Kidney epithelial cell (primary cell): ENCODE measurements at places on chromosomes 12 and 14. TPM values are rescaled to one million over a fixed set of nuclear protein-coding genes. Genes with fewer than 3 reads are reported as not detected.

The STYK1 gene
- total RNA-seq = 1.1 and 1.5 TPM in 2 replicates

The POTEG gene
- total RNA-seq = not detected in 2 replicates

The KITLG gene
- total RNA-seq = 11.5 and 12.9 TPM in 2 replicates

GRCh38 chr14:68109132-68109900, 289.7 kb downstream of the RAD51B start:
- no peak for DNase-seq

DNA sequence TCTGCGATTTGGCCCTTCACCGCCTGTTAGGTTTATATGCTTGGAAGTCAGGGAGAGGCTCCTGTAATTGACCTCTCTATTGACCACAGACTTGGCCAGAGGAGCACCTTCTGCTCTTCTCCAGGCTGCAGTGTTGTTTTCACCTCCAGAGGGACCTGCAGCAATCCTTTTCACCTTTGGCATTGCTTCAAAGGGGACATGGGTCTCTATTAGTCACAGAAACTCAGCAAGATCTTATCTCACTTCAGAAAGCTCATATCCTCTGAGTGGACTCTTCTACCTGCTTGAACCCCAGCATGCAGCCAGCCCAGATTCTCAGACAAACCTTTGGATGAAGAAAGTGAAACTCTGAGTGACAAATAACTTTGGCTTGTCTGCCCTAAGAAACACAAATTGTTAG, 339.3 kb downstream of the NRXN3 start:
- DNase-seq = no peak

- DNase-seq = peak; percentile 62
Measured at GRCh38 chr12:105562199-105562971, 231.9 kb downstream of the C12orf75 start.

The OR8S1 gene
- not detected in 2 replicates for total RNA-seq

The GPR135 gene
- total RNA-seq = 0.71 and 1.9 TPM in 2 replicates

DNA sequence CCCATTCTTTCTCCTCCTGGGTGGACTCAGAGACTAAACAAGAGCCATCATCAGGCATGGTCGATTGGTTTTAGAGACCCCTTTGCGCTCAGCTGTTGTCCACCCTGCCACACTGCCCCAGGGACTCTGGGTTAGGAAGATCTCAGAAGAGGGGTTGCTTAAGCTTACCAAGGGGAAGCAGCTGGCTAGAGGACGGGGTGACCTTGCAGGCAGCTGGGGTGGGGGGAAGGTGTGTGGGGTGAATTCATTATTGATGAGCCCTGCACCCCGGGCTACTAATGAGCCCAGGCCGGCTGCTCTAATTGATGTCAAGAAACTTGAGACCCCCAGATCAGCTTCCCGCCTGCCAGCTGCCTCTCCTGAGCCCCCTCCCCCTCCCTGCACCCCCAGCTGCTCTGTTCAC, 8.7 kb upstream of the ZNF385A start:
- DNase-seq = no peak

The SYNE3 gene
- 2.2 and 3.1 TPM in 2 replicates for total RNA-seq
